ENCODE measurements at places on chromosomes 12 and 14.

- DNase-seq = no peak
Measured at GRCh38 chr14:92323916-92324818, 1.2 kb downstream of the SLC24A4 start.

- DNase-seq = no peak
Measured at GRCh38 chr12:21933656-21934055, 7.6 kb downstream of the ABCC9 start.

- DNase-seq = peak; percentile 34
Measured at GRCh38 chr12:52183544-52183910, 8.3 kb downstream of the KRT80 start.

- DNase-seq = no peak
Measured at GRCh38 chr12:68190301-68190700, 30.8 kb upstream of the IFNG start.

DNA sequence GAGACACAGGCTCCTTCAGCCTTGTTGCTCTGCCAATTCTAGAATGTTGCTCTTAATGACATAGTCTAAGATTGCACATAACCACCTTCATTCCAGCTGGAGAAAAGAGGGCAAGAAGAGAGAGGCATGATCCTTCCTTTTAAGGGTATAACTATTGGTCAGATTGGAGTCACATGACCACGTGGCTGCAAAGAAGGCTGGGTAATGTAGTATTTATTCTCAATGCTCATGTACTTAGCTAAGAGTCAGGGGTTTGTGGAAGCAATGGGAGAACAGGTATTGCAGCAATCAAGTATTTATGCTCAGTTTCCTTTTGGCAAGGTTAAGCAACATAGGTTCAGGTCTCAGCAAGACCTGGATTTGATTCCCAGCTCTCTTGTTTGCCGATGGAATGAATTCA, 298.8 kb upstream of the TBX3 start:
- DNase-seq = no peak

DNA sequence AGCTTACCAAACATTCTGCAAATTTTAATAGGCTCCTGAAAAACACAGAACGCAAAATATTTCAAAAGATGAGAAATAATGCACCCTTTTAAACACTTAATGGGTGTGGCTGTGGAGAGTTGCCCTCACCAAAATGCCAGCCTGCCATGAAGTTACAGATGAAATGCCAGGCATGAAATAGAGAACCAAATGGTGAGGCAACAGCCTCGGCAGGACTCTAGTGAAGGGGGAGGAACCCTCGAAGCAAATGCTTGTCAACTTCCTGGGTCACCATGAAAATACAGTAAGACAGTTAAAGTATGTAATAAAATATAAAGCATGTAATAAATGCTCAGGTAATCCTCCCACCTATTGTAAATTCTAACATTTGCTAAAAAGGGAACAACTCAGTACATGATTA, 24.1 kb downstream of the DUSP16 start:
- no peak for DNase-seq

- no peak for DNase-seq
Measured at GRCh38 chr14:94405486-94405885, 17.1 kb upstream of the SERPINA1 start.

DNA sequence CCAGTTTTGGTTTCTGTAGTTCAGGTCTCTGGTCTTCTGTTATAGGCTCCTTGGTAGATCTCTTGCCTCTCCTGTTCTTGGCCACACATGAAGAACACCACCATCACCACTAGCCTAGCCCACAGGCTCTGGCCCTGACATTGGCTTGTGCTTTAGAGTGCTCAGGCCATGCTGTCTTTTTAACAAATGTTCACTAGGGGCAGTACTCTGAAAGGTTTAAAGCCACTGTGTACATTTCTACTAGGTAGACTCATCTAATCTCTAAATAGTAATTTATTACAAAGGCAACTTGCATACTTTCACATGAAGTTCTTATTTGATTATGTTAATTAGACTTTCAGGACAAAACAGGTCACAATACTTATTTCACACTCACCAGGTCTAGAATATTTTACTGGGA, 38.3 kb downstream of the PDE6H start:
- no peak for DNase-seq

GRCh38 chr12:7068994-7069346, 8.5 kb downstream of the C1S start:
- DNase-seq = no peak

- DNase-seq = no peak
Measured at GRCh38 chr14:20904393-20905029, 13.3 kb downstream of the RNASE3 start.

DNA sequence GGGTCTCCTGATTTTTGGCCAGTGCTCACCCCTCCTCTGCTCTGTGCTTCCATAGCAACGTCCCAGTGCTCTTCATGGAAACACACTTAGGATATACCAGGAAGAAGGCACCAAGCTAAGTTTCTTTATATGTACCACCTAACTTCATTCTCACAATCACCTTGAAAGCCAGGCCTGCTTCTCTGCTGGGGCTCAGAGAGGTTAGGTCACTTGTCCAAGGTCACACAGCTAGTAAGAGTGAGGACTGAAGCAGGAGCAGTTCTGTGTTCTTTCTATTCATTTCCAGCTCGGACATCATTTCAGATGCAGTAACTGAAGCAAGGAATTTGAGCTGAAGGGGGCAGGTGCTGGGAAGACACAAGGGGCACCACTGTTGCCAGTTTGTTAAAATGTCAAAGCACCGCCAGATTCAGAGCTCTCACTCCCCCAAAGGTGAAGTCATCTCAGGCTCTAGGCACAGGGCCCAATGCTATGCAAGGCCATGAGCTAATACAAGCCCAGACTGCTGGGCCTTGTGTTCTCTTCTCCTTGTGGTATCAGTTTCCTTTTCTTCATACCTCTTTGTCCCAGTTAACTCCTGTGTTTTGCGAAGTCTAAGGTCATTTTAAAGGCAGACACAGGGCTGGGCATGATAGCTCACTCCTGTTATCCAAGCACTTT, 19.7 kb upstream of the YY1 start:
- no peak for DNase-seq

- no peak for DNase-seq
Measured at GRCh38 chr14:22380571-22381407, 208.2 kb downstream of the DAD1 start.

DNA sequence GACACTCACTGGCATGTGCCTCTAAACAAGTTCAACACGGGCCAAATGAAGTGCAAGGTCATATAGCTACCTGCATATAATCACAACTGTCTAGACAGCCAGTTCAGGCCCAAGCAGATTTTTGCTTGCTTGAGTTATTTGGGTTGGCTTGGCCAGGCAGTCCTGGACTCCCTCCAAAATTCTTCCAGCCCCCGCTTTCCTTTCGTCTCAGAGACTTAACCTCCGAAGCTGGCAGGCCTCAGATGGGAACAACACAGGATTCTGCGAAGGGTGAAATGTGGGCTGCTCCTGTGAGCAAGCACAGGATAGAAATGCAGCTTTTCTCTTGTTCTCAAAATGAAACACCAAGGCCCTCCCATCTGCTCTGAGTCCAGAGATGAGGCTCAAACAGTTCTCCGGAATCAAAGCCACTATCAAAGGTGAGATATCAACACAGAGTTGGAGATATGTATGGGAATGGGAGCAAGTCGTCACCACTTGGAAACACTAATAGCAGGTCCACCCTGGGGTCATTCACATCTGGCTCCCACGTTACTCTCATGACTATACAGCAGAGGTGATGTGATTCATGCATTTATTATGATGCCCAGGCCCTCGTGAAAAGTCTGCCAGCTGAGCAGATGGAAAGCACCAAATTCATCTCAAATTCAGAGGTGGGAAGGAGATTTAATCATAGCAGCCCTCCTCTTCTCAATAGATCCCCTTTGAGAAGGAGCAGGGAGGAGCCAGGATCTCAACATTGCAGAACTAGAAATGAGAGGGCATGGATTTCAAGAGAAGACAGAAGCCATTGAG, 389.8 kb downstream of the NUAK1 start:
- no peak for DNase-seq

GRCh38 chr12:112112409-112113133, 4.0 kb upstream of the NAA25 start:
- no peak for DNase-seq

DNA sequence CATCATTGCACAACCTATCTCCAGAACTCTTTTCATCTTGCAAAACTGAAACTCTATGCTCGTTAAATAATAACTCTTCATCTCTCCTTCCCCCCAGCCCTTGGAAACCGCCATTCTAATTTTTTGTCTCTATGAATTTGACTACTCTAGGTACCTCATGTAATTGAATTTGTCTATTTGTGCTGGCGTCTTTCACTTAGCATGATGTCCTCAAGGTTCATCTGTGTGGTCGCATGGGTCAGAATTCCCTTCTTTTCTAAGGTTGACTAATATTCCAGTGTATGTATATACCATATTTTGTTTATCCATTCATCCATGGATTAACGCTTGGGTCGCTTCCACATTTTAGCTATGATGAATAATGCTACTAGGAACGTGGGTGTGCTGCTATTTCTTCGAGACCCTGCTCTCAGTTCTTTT, 80.1 kb downstream of the PLXNC1 start:
- DNase-seq = no peak

- DNase-seq = no peak
Measured at GRCh38 chr14:36580856-36581831, 1.3 kb downstream of the NKX2-8 start.

- DNase-seq = no peak
Measured at GRCh38 chr12:97666263-97666662, 203.7 kb downstream of the RMST start.

DNA sequence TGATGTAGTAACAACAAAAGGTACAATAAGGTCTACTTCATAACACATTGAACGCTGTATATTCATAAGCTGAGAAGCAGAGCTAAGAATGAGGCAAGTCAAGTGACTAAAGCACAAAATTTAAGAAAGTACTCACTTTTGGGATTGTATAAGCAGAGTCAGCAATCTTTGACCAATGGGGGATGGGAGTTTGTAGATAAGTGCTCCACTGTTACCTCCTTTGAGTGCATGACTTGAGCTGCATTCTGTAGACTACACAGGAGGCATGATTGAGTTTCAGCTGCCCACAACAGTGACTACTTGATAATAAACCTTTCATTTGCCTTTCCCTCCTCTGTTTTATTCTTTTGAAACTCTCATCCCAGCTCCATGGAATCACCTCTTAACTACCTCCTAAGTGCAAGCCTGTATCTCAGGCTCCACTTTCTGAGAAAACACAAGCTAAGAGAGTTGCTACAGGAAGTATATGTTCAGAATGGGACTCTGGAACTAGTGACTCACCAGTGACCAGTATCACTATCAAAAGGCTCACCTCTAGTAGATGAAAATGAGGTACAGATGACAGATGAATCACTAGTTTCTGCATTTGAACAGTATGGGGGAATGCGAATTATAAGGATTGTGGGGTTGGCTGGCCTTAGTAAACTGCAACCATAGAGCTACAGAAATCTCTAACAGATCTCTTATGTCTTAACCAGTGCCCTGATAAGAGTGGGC, 49.2 kb downstream of the SLC35F4 start:
- DNase-seq = no peak

GRCh38 chr14:102209224-102209966, 69.7 kb downstream of the WDR20 start:
- DNase-seq = no peak

- DNase-seq = no peak
Measured at GRCh38 chr14:101063121-101063520, 159.6 kb upstream of the RTL1 start.
